ENCODE measurements at places on chromosomes 16 and 17.

DNA sequence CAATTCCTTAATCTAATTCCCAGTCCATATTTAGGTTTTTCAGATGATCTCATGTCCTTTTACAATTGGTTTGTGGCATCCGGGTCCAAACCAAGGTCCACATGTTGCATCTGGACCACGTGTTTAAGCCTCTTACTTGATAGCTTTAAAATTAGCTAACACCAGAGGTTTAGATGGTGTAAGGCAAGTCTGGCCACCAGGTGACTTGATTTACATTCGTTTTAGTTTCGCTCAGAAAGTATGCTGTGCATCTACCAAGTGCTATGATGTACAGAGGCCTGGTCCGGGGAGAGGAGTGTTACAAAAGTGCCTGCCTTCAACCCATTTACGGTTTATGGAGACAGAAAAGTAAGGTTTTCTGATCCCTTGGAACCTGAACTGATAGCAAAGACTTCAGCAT, 878 bp upstream of the DNAJA2 start:
- DNase-seq: peak; percentile 24

- peak; percentile 74 for DNase-seq
Measured at GRCh38 chr17:14307560-14308024, 6.7 kb downstream of the HS3ST3B1 start.

GRCh38 chr16:70804153-70804733, 3.3 kb upstream of the VAC14 start:
- peak; percentile 99 for DNase-seq

DNA sequence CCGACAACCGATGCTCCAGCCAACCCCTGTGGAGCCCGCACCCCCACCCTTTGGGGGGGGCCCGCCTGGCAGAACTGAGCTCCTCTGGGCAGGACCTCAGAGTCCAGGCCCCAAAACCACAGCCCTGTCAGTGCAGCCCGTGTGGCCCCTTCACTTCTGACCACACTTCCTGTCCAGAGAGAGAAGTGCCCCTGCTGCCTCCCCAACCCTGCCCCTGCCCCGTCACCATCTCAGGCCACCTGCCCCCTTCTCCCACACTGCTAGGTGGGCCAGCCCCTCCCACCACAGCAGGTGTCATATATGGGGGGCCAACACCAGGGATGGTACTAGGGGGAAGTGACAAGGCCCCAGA, 17.9 kb downstream of the NGFR start:
- DNase-seq: no peak

GRCh38 chr17:37485938-37486570, 3.6 kb upstream of the DUSP14 start:
- peak; percentile 44 for DNase-seq

- DNase-seq: no peak
Measured at GRCh38 chr17:64130559-64131001, 636 bp upstream of the ERN1 start.

- DNase-seq: no peak
Measured at GRCh38 chr16:61791464-61791863, 244.8 kb downstream of the CDH8 start.

- DNase-seq: no peak
Measured at GRCh38 chr17:61757168-61757567, 106.2 kb downstream of the BRIP1 start.

DNA sequence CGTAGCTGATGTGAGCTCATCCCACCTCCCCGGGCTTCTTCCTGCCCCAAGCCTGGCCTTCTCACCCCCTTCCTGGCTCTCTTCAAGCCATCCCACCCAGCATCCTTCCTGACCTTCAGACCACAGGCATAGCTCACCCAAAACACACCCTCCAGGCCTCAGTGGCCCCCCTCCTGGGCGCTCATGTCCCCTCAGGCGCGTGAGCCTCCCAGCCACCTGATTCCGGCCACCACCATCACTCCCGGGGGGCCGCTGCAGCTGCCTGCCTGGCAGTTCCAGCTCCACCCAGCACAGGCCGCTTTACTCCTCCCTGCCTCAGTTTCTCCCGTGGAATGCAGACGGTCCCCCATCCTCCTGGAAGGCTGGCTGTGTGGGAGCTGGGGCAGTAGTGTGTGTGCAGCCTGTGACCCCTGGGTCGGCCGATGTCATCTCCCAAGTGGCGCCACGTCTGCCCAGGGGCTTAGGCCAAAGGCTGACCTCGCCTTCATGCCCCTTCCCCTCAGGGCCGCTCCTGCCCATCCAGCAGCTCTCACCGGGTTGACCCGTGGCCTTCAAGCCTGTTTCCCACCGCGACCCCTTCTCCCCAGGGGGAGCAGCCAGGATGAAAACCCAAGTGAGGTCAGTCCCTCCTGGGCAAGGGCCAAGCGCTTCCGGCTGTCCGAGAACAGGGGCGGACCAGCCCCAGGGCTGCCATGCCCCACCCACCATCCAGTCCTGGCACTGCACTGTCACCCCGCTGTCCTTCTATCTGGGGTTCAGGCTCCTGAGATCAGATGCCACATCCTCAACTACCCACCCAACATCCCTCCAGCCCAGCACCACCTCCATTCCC, 11.9 kb upstream of the CHMP6 start:
- no peak for DNase-seq

DNA sequence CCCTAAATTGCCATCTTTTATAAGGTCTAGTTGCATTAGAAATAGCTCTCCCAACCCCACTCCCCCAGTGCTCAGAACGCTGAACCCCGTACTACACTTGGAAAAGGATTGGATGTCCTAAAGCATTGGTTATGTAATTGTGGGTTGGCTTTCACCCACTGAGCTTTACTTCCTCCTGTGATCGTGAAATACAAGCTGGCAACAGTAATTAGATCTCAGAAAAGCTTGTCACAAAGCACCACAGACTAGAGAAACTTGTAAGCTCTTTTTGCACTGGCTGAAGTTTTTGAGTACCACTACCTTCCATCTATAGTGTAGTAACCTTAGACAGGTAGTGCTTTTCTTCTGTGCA, 54.4 kb downstream of the SIAH1 start:
- DNase-seq: no peak

GRCh38 chr16:57993897-57994296, 6.6 kb downstream of the ZNF319 start:
- no peak for DNase-seq

- no peak for DNase-seq
Measured at GRCh38 chr17:34902831-34903547, 58.3 kb downstream of the CCT6B start.

GRCh38 chr17:13572581-13572980, 29.1 kb downstream of the HS3ST3A1 start:
- no peak for DNase-seq

DNA sequence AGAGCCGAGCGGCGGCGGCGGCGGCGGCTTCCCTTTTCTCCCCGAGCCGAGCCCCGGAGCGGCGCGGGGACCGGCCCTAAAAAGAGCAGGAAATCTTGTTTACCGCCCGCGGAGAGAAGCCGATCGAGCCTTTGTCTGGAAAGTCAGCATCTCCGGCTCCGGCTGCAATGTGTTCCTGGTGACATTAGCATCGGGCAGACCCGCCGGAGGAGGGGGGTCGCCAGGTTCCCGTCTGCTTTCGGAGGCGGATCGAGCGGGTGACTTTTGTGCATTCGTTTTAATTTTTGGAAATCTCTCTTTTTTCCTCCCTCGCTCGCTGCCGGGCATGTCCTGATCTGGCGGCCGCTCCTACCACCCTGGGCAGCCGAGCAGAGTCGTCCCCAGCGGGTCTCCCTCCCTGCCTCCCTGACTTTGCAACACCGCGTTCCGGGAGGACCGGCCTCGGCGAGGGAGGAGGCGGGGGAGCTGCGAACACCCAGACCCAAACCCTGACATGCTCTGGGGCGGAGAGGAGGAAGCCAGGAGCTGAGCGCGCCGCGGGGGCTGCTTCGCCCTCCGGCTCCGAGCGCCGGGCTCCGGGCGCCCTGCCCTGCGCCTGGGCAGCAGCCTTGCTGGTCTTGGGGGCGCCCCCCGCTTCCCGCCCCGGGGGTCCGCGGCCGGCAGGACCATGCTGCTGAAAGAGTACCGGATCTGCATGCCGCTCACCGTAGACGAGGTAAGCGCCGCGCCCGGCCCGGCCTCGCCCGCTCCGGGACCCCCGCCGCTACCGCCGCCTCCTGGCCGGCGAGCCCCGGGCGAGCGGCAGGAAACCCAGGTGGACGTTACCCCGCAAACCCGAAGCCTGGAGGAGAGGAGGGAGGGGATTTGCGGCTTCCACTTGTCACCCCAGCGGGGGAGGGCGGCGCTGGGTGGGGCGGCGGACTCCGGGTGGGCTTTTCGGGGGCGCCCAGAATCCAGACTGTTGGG, 690 bp downstream of the PITPNC1 start:
- DNase-seq: peak; percentile 28

- no peak for DNase-seq
Measured at GRCh38 chr16:59088431-59088830, 354.3 kb upstream of the GOT2 start.

GRCh38 chr17:49757151-49757777, 6.7 kb downstream of the FAM117A start:
- DNase-seq: no peak

- DNase-seq: no peak
Measured at GRCh38 chr16:68083239-68083781, 1.9 kb upstream of the NFATC3 start.

GRCh38 chr17:63741408-63742173, at the start of gene STRADA:
Gene STRADA, minus strand, starts transcription at chr17:63741799. Its CDS starts 13,430 bp downstream, at chr17:63728369.
- peak; percentile 95 for DNase-seq

DNA sequence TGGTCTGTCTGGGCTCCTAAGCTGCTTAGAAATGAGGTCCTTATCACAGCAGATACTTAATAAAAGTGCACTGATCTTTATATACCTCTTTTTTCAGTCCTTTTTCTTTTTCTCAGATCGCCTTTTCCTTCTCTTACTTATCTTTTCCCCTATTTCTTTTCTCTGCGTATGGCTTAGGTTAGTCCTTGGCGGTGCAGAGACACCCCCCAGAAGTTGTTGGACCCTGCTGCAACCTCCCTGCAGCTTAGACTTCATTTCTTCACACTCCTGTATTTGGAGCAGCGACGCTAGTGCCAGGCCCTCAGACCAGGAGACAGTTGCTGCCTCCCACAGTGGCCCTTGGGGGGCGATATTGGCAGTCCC, 67.6 kb downstream of the CENPV start:
- DNase-seq: no peak

DNA sequence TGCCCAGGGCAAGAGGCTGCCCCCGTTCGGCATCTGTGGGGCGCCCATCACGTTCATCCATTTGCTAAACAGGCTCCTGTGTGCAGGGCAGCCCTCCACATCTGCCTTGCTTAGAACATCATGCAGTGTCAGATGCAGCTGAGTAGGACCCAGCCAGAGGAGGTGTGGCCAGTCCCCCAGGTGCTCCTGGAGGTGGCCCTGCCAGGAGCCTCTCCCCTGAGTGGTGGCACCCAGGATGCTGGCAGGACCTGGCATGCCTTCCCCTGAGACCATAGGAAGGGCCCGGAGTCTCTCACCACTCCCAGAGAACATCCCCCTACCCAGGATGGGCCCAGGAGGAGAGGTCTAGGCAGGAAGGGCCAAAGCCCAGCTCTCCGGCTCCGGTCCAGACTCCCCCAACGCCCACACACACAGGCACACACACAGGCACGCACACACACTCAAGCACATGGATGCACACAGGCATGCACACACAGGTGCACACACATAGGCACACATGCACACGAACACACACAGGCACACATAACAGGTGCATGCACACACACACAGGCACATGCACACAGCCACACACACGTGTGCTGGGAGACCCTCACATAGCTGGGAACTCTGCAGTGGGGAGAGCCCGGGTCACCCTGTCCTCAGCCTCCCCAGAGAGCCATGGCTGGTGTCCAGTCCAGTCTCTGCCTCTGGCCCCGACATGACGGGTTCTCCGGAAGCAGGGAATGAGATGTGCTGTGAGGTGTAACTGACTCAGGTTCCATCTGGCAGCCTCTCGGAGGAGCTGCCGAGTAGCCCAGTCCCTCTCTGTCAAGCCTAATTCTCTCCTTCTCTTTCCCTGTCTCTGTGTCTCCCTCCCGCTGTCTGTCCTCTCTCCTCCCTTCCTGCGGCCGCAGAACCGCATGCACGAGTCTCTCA, 74.6 kb downstream of the AMFR start:
- no peak for DNase-seq

GRCh38 chr16:11691235-11691634, 23.0 kb downstream of the SNN start:
- DNase-seq: no peak

- DNase-seq: no peak
Measured at GRCh38 chr16:85770741-85771140, 19.8 kb upstream of the C16orf74 start.

DNA sequence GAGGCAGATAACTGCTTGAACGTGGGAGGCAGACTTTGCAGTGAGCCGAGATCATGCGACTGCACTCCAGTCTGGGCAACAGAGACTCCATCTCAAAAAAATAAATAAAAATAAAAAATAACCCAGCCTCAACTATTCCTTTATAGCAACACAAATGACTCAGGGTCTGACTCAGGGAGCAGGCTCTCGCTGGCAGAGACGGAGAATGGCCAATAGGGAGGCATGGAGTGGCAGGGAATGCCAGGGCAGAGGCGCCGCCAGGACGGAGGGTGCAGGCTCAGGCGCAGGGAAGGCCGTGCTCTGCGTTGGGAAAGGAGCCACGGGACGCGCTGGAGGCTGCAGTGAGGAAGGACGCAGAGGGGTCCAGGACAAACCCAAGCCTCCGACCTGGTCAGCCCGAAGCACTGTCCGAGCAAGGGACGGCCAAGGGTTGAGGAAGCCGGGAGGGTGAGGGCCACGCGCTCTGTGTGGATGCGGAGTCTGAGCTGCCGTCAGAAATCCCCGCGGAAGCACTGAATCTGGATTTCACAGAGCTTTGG, 40.3 kb downstream of the PKD1 start:
- DNase-seq: peak; percentile 57

GRCh38 chr17:79633993-79634813, 23.4 kb upstream of the RBFOX3 start:
- no peak for DNase-seq

DNA sequence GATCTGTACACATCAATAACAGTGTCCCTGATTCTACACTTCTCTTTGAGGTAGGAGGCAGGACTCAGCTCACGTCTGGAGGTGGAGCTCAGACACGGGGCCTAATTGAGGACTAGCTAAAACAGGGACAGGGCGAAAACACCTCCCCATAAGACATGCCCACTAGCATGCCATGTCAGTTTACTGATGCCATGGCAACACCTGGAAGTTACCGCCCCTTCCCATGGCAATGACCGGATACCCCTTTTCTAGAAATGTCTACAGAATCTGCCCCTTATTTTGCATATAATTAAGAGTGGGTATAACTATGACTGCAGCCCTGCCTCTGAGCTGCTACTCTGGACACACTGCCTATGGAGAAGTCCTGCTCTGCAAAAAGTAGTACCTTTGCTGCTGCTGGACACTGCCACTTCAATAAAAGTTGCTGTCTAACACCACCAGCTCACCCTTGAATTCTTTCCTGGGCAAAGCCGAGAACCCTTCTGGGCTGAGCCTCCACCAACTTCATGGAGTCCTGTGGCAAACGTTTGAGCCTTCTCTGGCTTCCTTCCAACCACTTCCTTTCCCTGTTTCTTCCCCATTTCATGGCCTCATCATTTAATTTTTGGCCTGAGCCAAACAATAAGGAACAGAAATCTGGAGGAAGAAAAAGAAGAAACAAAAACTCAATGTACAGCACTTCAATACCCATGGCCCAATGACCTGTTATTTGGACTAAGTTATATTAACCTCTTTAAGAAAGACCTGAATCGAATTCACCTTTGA, 21.0 kb downstream of the PHB1 start:
- no peak for DNase-seq

All from amniotic epithelial cell (primary cell).